ENCODE measurements at places on chromosomes 3 and 15.
A peak's percentile ranks its signal among the peaks of the same experiment; 100 is the strongest.

DNA sequence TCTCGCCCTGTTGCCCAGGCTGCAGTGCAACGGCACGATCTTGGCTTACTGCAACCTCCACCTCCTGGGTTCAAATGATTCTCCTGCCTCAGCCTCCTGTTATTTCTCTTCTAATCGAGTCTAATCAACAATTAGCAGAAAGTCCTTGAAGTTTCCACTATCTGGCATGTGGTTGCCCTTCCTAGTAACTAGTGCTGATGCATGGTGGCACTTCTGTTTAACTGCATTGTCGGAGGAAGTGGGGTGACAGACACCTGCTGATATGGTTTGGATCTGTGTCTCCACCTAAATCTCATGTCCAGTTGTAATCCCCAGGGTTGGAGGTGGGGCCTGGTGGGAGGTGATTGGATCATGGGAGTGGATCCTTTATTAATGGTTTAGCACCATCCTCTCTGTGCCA, 9.2 kb downstream of the CRTAP start:
- DNase-seq: no peak
- H3K27ac ChIP-seq: no peak overlapping the region
- H3K4me3 ChIP-seq: no peak overlapping the region

DNA sequence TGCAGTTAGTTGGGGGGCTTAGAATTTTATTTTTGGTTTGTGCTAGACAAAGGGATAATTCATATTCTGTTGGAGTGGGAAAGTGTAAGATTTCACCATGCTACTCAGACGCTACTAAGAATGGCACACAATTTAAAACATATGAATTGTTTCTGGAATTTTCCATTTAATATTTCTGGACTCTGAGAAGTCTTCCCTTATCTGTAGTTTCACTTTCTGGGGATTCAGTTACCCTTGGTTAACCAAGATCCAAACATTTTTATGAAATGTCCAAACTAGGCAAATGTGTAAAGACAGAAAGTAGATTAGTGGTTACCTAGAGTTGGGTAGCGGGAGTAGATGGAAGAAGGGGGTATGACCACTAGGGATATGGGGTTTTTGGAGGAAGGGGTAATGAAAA, 53.1 kb downstream of the TCF12 start:
- H3K4me1 ChIP-seq: peaks cover 23% of the 10 kb centered on the region
- no peak for DNase-seq
- no peak overlapping the region for H3K4me3 ChIP-seq
- no peak overlapping the region for H3K27ac ChIP-seq
- H3K27me3 ChIP-seq: no peaks in the 10 kb centered on the region
- no peaks in the 10 kb centered on the region for H3K36me3 ChIP-seq

GRCh38 chr15:99475754-99476412, 89.9 kb upstream of the MEF2A start:
- no peak overlapping the region for H3K4me3 ChIP-seq
- no peaks in the 10 kb centered on the region for H3K36me3 ChIP-seq
- H3K27ac ChIP-seq: peak overlapping the region; percentile 68

GRCh38 chr15:39041979-39042495, 477.4 kb upstream of the RASGRP1 start:
- H3K27ac ChIP-seq: no peak overlapping the region
- no peak overlapping the region for H3K4me3 ChIP-seq
- DNase-seq: no peak
- no peaks in the 10 kb centered on the region for H3K27me3 ChIP-seq
- no peaks in the 10 kb centered on the region for H3K4me1 ChIP-seq

- H3K4me3 ChIP-seq: no peak overlapping the region
- no peaks in the 10 kb centered on the region for H3K4me1 ChIP-seq
- DNase-seq: no peak
- H3K27ac ChIP-seq: no peak overlapping the region
- H3K36me3 ChIP-seq: no peaks in the 10 kb centered on the region
These were observed 10.0 kb downstream of the RBP2 start for GRCh38 chr3:139466360-139466759.

- H3K4me3 ChIP-seq: no peak overlapping the region
- H3K36me3 ChIP-seq: no peaks in the 10 kb centered on the region
- DNase-seq: no peak
- H3K27ac ChIP-seq: no peak overlapping the region
These were observed 429.7 kb downstream of the RAP2B start for GRCh38 chr3:153591561-153592245.

DNA sequence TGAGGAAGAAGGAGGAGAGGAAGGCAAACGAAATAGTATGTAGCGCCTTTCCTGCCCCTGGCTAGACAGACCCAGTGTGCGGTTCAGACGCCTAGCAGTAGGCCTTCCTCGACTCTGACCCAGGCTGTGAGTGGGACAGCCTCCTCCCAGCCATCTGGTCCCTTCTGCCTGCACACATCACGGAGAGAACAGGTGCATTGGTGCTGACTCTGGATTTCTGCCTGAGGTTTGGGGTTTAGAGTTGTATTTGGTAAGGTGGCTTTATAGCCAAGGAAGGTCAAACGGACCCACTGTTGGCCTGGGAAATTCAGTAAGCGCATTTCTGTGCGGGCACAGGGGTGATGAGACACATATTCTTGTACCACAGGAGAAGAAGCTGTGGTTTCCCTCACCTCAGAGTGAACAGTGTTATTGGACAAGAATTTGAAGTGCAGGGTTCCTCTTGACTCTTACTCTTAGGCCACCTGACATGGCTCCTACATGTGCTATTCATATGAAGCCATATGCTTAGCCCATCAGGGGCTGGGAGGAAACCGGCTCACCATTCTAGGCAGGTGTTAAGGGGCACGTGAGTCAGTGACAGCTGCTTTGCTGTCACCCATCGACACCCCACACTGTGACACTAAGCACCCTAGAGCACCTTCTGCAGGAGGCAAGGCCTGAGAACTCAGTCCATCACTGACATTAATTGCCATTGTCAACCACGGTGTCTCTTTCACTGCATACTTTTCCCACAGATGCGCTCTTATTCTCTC, 143.3 kb downstream of the CHDH start:
- H3K36me3 ChIP-seq: no peaks in the 10 kb centered on the region
- H3K27me3 ChIP-seq: peaks cover 3% of the 10 kb centered on the region
- no peak for DNase-seq
- no peak overlapping the region for H3K4me3 ChIP-seq

DNA sequence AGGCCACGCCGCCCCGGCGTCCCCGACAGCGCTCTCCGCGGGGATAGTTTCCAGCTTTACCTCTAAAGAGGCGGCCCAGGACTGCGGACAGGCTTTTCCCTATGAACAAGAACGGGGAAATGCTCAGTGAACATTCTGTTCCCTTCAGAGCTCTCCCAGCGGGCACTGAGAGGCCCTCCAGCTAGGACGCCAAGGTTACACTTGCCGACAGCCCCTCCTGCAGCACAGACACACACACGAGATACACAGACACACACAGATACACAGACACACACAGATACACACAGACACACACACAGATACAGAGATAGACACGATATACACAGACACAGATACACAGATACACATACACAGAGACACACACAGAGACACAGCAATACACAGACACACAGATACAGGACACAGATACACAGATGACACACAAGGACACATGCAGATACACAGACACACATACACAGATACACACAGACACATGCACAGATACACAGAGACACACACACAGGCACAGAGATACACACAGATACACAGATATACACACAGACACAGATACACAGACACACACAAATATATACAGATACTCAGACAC, 533 bp upstream of the OCA2 start:
- H3K4me1 ChIP-seq: peaks cover 49% of the 10 kb centered on the region
- H3K27me3 ChIP-seq: no peaks in the 10 kb centered on the region
- peak overlapping the region; percentile 96 for H3K27ac ChIP-seq
- H3K36me3 ChIP-seq: no peaks in the 10 kb centered on the region
- DNase-seq: no peak

GRCh38 chr3:63864965-63865327, 1.3 kb downstream of the ATXN7 start:
- H3K4me3 ChIP-seq: peak overlapping the region; percentile 99
- no peak for DNase-seq
- H3K27ac ChIP-seq: peak overlapping the region; percentile 94
- peaks cover 18% of the 10 kb centered on the region for H3K4me1 ChIP-seq

GRCh38 chr3:65888980-65889706, 149.6 kb downstream of the MAGI1 start:
- peaks cover 61% of the 10 kb centered on the region for H3K4me1 ChIP-seq
- H3K36me3 ChIP-seq: no peaks in the 10 kb centered on the region
- no peak overlapping the region for H3K4me3 ChIP-seq
- peak overlapping the region; percentile 58 for H3K27ac ChIP-seq
- H3K27me3 ChIP-seq: no peaks in the 10 kb centered on the region

DNA sequence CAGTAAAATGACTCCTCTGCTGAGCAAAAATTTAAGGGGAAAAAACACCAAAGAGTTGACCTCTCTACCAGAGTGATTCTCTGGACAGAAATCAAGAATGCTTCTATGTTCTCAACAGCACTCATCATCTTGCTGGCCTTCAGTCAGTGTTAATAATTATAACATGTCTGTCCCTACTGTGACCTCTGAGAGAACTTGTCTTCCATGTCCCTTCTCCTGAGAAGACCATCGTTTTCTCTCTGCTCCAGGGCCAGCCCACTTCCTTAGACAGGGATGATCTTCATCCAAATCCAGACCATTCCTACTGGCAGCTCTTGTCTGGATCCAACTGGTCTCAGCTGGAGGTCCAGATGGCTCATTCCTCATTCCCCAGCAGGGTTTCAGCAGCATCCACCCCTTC, 139.0 kb upstream of the NECTIN3 start:
- no peak overlapping the region for H3K4me3 ChIP-seq
- no peak for DNase-seq
- H3K4me1 ChIP-seq: no peaks in the 10 kb centered on the region
- H3K36me3 ChIP-seq: no peaks in the 10 kb centered on the region
- no peaks in the 10 kb centered on the region for H3K27me3 ChIP-seq

- no peak for DNase-seq
- H3K27ac ChIP-seq: no peak overlapping the region
- H3K27me3 ChIP-seq: no peaks in the 10 kb centered on the region
- H3K36me3 ChIP-seq: no peaks in the 10 kb centered on the region
- no peak overlapping the region for H3K4me3 ChIP-seq
These were observed 39.8 kb upstream of the GMNC start for GRCh38 chr3:190902292-190902691.

GRCh38 chr3:181384970-181385369, 326.8 kb upstream of the SOX2 start:
- no peaks in the 10 kb centered on the region for H3K36me3 ChIP-seq
- DNase-seq: no peak
- H3K4me1 ChIP-seq: no peaks in the 10 kb centered on the region
- H3K27me3 ChIP-seq: no peaks in the 10 kb centered on the region
- H3K4me3 ChIP-seq: no peak overlapping the region

- H3K36me3 ChIP-seq: no peaks in the 10 kb centered on the region
- H3K27ac ChIP-seq: no peak overlapping the region
- no peaks in the 10 kb centered on the region for H3K27me3 ChIP-seq
- no peak for DNase-seq
- H3K4me3 ChIP-seq: no peak overlapping the region
These were observed 98.8 kb downstream of the ZNF621 start for GRCh38 chr3:40623567-40623966.

DNA sequence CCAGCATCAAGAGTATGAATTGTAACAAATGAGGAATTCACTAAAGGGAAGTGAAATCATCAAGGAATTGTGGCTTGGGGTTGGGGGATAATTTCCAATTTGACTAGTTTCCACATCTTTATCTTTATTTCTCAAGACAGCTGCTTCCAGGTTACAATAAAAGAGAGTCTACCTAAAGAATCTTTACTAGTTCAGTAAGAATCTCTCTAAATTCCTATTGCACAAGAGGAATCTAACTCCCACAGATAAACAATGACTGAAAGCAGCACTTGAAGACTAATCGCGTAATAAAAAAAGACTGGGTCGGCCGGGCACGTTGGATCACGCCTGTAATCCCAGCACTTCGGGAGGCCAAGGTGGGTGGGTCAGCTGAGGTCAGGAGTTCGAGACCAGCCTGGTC, 194.4 kb downstream of the KBTBD8 start:
- H3K4me3 ChIP-seq: no peak overlapping the region
- no peaks in the 10 kb centered on the region for H3K4me1 ChIP-seq
- DNase-seq: no peak

- no peak overlapping the region for H3K27ac ChIP-seq
- no peak for DNase-seq
- no peak overlapping the region for H3K4me3 ChIP-seq
- no peaks in the 10 kb centered on the region for H3K27me3 ChIP-seq
- H3K4me1 ChIP-seq: no peaks in the 10 kb centered on the region
These were observed 44.5 kb downstream of the BFSP2 start for GRCh38 chr3:133444423-133444774.

- no peaks in the 10 kb centered on the region for H3K4me1 ChIP-seq
- no peak for DNase-seq
- no peak overlapping the region for H3K27ac ChIP-seq
- H3K4me3 ChIP-seq: no peak overlapping the region
- H3K27me3 ChIP-seq: no peaks in the 10 kb centered on the region
- H3K36me3 ChIP-seq: peaks cover 26% of the 10 kb centered on the region
These were observed 84.7 kb downstream of the PPP2R3A start for GRCh38 chr3:136050250-136050649.

DNA sequence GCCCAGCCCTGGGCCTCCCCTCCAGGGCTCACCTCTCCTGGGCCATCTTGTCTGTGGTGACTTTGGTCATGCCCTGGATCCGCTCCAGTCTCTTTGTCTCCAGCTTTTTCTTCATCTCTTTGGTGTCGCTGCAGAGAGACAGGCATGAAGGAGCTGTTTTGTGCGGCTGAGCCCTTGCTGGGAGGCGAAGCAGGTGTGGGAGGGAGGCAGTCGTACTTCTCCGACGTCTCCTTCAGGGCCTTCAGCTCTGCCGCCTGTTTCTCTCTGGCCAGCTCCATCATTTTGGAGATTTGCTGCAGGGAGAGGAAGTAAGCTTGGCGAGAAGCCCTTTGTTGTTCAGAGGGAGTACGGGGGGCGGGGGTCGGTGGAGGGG, 7.7 kb upstream of the ANKRD63 start:
- peaks cover 14% of the 10 kb centered on the region for H3K4me1 ChIP-seq
- peak overlapping the region; percentile 46 for H3K4me3 ChIP-seq
- DNase-seq: no peak
- no peak overlapping the region for H3K27ac ChIP-seq
- H3K27me3 ChIP-seq: peaks cover 39% of the 10 kb centered on the region

GRCh38 chr3:16064642-16065414, 109.7 kb upstream of the GALNT15 start:
- H3K27ac ChIP-seq: peak overlapping the region; percentile 43
- no peaks in the 10 kb centered on the region for H3K36me3 ChIP-seq
- no peak overlapping the region for H3K4me3 ChIP-seq
- DNase-seq: peak; percentile 93
- no peaks in the 10 kb centered on the region for H3K4me1 ChIP-seq

- DNase-seq: peak; percentile 79
- no peak overlapping the region for H3K27ac ChIP-seq
These were observed 33.5 kb upstream of the LYZL4 start for GRCh38 chr3:42443819-42444436.

- DNase-seq: no peak
- no peaks in the 10 kb centered on the region for H3K27me3 ChIP-seq
- H3K4me3 ChIP-seq: no peak overlapping the region
- no peaks in the 10 kb centered on the region for H3K4me1 ChIP-seq
- H3K36me3 ChIP-seq: no peaks in the 10 kb centered on the region
- H3K27ac ChIP-seq: no peak overlapping the region
These were observed 859.2 kb upstream of the SEMA6D start for GRCh38 chr15:46858150-46858549.

Data from tibial artery (tissue), 4 donors.